ENCODE measurements at places on chromosomes 3 and 15. TPM values are rescaled to one million over a fixed set of nuclear protein-coding genes. Genes with fewer than 3 reads are reported as not detected.

GRCh38 chr15:63000706-63001105, 41.8 kb upstream of the TPM1 start:
- no peak for DNase-seq
- no peaks in the 10 kb centered on the region for H3K27me3 ChIP-seq
- no peak overlapping the region for H3K4me3 ChIP-seq

SLC12A8 gene
- total RNA-seq, result 2.2 TPM

- no peaks in the 10 kb centered on the region for H3K27me3 ChIP-seq
- no peaks in the 10 kb centered on the region for H3K36me3 ChIP-seq
- H3K4me3 ChIP-seq, result no peak overlapping the region
- H3K27ac ChIP-seq, result no peak overlapping the region
Measured at GRCh38 chr3:37611771-37612170, 249.9 kb upstream of the CTDSPL start.

DNA sequence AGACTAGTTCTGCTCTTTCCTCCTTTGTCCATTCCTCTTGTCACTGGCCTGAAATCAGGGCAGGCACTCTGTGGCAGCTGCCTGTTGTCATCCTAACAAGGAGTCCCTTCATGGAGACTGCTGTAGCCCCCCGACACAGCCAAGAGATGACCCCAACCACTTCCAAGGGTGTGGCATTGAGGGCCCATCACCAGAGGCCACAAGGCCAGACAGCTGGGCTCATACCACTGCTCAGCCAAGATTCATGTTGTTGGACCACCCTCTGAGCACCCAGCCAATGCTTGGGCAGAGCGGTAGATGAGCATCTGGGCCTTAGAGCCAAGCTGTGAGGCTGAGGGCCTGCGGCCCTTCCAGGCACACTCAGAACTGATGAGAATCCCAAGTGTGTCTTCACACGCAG, 85.4 kb downstream of the EPHB1 start:
- no peak overlapping the region for H3K4me3 ChIP-seq
- H3K27ac ChIP-seq, result no peak overlapping the region
- no peak for DNase-seq

MASP1 gene
- 13.1 TPM for total RNA-seq

DNA sequence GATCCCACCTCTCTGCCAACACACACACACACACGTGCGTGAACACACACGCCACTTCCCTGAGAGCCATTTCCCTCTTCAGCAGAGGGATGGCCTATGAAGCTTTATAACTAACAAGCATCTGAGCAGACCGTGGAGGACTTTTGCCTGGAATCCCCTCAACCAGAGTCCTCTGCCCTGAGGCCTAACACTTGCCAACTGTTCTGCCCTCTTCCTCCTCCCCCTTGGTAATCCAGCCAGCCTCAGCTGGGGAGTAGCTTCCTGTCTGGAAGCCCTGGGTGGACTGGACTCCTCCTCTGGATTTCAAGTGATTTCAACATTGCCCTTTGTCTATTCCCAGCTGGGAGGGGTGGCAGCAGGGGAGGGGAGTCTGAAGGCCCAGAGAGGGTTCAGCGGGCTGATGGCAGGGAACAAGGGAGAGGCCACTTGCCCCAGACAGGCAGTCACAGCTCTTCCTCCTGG, 68.4 kb upstream of the HACD2 start:
- peak; percentile 85 for DNase-seq
- H3K27ac ChIP-seq, result peak overlapping the region; percentile 90
- peaks cover 18% of the 10 kb centered on the region for H3K4me1 ChIP-seq
- H3K27me3 ChIP-seq, result no peaks in the 10 kb centered on the region
- H3K4me3 ChIP-seq, result no peak overlapping the region
- peaks cover 74% of the 10 kb centered on the region for H3K36me3 ChIP-seq

DNA sequence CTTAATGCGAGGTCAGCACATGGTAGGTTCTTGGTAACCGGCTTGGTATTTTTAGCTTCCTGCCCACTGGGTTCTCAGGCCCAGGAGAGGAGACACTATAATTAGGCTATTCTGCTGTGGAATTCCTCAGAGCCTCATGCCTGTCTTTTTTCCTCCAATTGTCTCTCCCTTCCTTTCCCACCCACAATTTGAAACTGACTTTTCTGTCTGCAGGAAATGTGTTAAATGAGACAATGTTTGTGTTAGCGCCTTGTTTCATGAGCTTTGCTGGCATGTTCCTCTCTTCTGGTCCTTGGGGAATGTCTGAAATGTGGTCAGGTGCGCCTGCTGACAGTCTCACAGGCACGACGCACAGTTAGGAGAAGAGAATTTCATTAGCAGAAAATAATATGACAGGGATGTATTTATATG, 223.6 kb upstream of the CTNNB1 start:
- H3K27ac ChIP-seq, result no peak overlapping the region
- no peaks in the 10 kb centered on the region for H3K27me3 ChIP-seq
- H3K4me1 ChIP-seq, result peaks cover 4% of the 10 kb centered on the region
- no peaks in the 10 kb centered on the region for H3K36me3 ChIP-seq
- H3K4me3 ChIP-seq, result no peak overlapping the region

GRCh38 chr15:68510558-68510957, 68.2 kb upstream of the CORO2B start:
- peaks cover 10% of the 10 kb centered on the region for H3K27me3 ChIP-seq
- H3K36me3 ChIP-seq, result no peaks in the 10 kb centered on the region
- no peak for DNase-seq
- H3K4me1 ChIP-seq, result peaks cover 2% of the 10 kb centered on the region
- no peak overlapping the region for H3K4me3 ChIP-seq

GRCh38 chr15:73983211-73983727, 8.8 kb downstream of the STOML1 start:
- H3K4me1 ChIP-seq, result peaks cover 42% of the 10 kb centered on the region
- H3K4me3 ChIP-seq, result no peak overlapping the region
- H3K36me3 ChIP-seq, result no peaks in the 10 kb centered on the region
- peak overlapping the region; percentile 92 for H3K27ac ChIP-seq

GRCh38 chr3:24387493-24387892, 107.2 kb downstream of the THRB start:
- H3K27ac ChIP-seq, result no peak overlapping the region
- H3K36me3 ChIP-seq, result no peaks in the 10 kb centered on the region
- H3K4me3 ChIP-seq, result no peak overlapping the region
- no peaks in the 10 kb centered on the region for H3K27me3 ChIP-seq

ST6GAL1 gene
- 1.7 TPM for total RNA-seq

DNA sequence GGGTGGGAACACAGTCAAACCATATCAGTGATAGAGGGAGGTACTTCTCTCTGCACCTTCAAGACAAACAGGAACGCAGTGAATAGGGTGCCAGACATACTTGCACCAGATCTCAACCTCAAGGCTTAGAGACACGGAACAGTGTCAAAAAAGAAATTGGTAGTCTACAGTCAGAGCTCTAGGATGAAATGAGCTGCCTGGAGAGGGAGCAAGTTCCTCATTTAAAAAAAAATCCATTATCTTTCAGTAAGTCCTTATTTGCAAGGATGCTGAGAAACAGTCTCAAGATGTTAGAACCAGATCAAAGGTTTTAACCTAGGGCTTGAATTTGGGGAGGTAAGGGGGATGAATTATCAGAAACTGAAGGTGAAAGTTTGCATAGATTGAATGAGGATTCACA, 20.2 kb upstream of the LMCD1 start:
- H3K36me3 ChIP-seq, result no peaks in the 10 kb centered on the region
- peaks cover 14% of the 10 kb centered on the region for H3K4me1 ChIP-seq
- H3K27ac ChIP-seq, result no peak overlapping the region
- no peak for DNase-seq
- no peaks in the 10 kb centered on the region for H3K27me3 ChIP-seq

NANOGP8 gene
- not detected for total RNA-seq

DNA sequence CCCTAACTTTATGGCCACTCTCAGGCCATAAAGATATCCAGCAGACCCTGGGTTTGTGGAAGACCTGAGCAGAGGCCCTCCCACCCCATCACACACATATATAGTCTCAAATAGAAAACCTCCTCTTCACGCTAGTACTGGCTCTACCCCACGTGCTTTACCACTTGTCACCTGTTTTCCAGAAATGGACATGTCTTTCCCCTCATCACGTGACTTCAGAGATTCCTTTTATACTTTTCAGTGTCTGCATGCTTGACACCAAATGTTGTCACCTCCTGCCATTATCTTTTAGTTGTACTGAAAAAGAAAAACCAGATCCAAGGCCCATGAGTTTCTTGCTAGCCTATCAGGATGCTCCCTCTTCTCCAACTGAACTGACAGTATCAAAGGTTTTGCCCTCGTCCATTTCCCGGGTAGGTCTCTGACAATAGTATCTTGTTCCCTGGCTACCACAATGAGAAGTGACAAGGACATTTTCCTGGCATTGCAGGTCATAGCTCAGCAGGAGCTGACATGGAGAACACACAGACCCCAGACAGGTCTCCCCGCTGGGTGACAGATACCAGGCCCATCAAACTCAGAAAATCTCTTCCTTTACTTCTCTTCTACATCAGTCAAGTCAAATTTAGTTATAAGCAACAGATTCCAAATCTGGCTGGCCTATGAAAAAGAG, 650.0 kb upstream of the CFAP20DC start:
- H3K4me3 ChIP-seq, result no peak overlapping the region
- no peaks in the 10 kb centered on the region for H3K36me3 ChIP-seq
- no peaks in the 10 kb centered on the region for H3K27me3 ChIP-seq
- DNase-seq, result no peak
- H3K4me1 ChIP-seq, result peaks cover 2% of the 10 kb centered on the region
- no peak overlapping the region for H3K27ac ChIP-seq

EXD1 gene
- not detected for total RNA-seq

DNA sequence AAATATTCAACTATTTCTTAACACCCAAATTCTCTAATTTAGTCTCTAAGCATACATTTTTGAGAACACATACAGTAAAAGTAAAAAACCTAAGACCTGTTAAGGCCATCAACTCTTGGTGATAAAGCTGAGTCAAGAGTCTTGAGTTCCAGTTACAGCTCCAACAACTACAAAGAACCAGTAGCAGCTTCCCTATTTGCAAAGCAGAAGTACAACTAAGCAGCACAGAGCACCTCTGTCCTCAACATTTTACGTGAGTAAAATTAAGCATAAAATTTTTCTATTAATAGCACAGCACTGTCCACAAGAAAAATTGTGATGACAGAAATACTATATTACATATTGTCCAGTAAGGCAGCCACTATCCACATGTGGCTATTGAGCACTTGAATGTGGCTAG, 4.4 kb downstream of the PCOLCE2 start:
- no peaks in the 10 kb centered on the region for H3K4me1 ChIP-seq
- no peaks in the 10 kb centered on the region for H3K36me3 ChIP-seq
- H3K27ac ChIP-seq, result no peak overlapping the region
- no peak overlapping the region for H3K4me3 ChIP-seq

ZFAND6 gene
- 88.6 TPM for total RNA-seq

GRCh38 chr3:197846491-197846890, 55.4 kb downstream of the LRCH3 start:
- H3K4me1 ChIP-seq, result no peaks in the 10 kb centered on the region
- DNase-seq, result no peak
- H3K27ac ChIP-seq, result no peak overlapping the region
- H3K4me3 ChIP-seq, result no peak overlapping the region

- H3K4me3 ChIP-seq, result no peak overlapping the region
- no peak for DNase-seq
- H3K27me3 ChIP-seq, result no peaks in the 10 kb centered on the region
Measured at GRCh38 chr3:49158103-49158709, 7.9 kb downstream of the CCDC71 start.
